ENCODE measurements at places on chromosomes 1 and 21.

DNA sequence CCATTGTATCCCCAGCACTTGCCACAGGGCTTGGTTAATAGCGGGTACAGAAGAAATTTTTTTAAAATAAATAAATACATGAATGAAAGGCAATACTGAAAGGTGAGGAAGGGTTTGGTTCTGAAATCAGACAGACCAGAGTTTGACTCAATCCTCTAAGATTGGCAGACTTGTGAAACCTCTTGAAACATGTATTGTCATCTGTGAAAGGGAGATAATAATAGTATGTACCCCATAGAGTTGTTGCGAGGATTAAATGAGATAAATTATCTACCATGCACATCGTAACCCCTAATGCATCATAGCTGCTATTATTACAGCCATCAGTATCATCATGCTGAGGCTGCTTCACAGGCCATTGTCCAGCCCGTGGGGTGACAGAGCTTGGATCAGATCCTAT is 41.4 kb downstream of the S1PR1 start:
- no peak for DNase-seq

GRCh38 chr1:8858112-8858668 is 20.3 kb downstream of the ENO1 start:
- DNase-seq, result peak; percentile 63

DNA sequence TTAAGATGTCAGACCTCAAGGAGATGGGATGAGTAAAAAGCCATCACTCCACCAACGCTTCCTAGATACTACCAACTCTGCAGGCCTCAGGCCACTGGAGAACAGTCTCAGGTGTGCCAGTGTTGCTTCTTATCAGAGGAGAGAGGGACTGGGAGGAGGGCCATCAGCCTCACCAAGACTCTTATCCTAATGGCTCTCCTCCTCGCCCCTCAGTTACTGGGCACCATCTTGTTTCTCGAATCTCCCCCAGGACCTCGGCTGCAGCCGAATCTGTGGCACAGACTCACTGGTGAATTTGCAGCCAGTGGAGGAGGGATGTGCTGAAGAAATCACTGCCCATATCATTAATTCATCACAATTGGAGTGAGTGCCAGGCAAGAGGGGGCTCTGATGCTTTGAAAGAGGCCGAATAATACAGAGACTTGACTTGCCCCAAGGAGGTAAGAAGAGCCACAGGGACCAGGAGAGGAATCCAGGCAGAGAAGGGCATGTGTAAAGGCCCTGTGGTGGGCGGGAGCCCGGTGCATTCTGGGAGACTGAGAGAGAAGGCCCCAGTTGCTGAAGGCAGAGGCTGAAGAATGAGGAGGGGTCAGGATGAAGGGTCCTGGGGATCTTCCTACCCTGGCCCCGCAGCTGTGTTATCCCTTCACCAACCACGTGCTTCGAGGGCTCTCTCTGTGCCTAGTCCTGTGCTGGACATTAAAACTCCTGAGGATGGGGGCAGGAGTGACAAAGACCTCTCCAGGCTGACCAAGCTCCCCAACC is 129.8 kb downstream of the PTPRU start:
- DNase-seq, result no peak

DNA sequence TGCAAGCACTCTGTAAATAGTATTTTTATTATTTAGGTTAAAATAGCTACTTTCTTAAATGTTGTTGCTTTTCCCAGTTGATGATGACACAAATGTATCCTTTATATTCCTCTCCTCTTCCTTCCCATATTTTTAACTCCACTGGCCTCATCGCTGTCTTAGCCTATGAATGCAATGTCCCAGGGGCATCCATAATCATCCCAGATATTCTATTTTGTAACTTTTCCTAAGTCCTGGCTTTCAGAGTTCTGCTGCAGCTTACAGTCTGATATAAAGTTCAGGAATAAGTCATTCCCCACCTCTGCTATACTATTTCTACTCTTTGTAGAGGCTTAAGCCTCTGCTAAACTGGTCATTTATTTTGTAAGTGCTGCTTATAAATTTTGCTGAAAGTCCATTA is 58.3 kb downstream of the ASTN1 start:
- DNase-seq, result no peak

- DNase-seq, result no peak
Measured at GRCh38 chr1:222522105-222522915, 25.6 kb downstream of the HHIPL2 start.

- no peak for DNase-seq
Measured at GRCh38 chr1:233598891-233599541, 14.9 kb upstream of the KCNK1 start.

DNA sequence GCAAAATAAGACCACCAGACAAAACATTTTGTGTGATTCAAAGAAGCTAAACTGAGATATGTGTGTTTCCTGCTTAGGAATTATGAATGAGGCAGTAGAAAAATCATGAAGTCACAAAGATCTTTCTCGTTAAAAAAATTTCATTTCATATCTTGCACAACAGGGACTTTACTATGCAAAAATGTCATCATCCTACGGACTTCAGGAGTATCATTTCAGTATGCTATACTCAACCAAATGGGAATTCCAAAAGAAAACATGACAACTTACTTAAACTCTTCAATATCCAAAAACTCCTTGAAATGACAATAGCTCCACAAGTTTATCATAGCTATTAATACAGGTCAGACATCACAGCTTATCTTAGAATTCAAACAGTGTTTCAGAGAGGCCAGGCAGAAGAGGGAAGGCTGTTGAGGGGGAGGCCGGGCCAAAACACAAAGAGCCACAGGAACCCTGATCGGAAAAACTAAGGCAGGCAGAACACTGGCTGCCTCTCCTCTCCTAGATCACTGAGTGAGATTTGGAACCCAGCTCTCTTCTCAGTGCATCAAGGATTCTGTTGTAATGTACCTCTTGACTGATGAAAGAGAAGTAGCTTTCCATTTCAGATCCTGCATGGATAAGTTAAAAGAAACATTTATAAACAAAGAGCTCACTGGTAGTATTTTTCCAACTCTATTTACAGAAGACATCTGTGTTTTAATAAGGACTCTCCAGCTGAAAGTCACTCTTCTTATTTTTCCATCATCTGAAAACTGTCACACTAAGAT is 66.9 kb downstream of the TESK2 start:
- DNase-seq, result no peak
